ENCODE measurements at places on chromosomes 16 and 17. TPM values are rescaled to one million over a fixed set of nuclear protein-coding genes. Genes with fewer than 3 reads are reported as not detected.

Gene AANAT
- polyA plus RNA-seq = not detected

Gene TBC1D3I
- polyA plus RNA-seq = not detected

Gene CDR2L
- polyA plus RNA-seq = 13.0 TPM

Gene ASB16
- not detected for polyA plus RNA-seq

Gene MYADML2
- 0.26 TPM for polyA plus RNA-seq

Gene HOXB3
- not detected for polyA plus RNA-seq

Gene EPX
- polyA plus RNA-seq = not detected

Gene VTN
- polyA plus RNA-seq = not detected

Gene TBC1D3D
- polyA plus RNA-seq = 2.5 TPM

Gene KRT12
- polyA plus RNA-seq = not detected

Gene TMIGD1
- not detected for polyA plus RNA-seq

Gene CHST5
- polyA plus RNA-seq = 0.14 TPM

Gene EFCAB13
- not detected for polyA plus RNA-seq

Gene GNAO1
- polyA plus RNA-seq = 364 TPM

Gene CFAP97D1
- not detected for polyA plus RNA-seq

All from Purkinje cell (primary cell).